Prostate gland (tissue), 2 donors: ENCODE measurements at places on chromosomes 1 and 21. TPM values are rescaled to one million over a fixed set of nuclear protein-coding genes. Genes with fewer than 3 reads are reported as not detected.

GRCh38 chr1:15005116-15005515 is 148.4 kb upstream of the TMEM51 start:
- no peaks in the 10 kb centered on the region for H3K36me3 ChIP-seq
- H3K4me3 ChIP-seq, result no peak overlapping the region
- H3K4me1 ChIP-seq, result no peaks in the 10 kb centered on the region
- DNase-seq, result no peak

- H3K27ac ChIP-seq, result no peak overlapping the region
- no peaks in the 10 kb centered on the region for H3K36me3 ChIP-seq
- H3K27me3 ChIP-seq, result no peaks in the 10 kb centered on the region
- no peaks in the 10 kb centered on the region for H3K4me1 ChIP-seq
- no peak overlapping the region for H3K4me3 ChIP-seq
- no peak for DNase-seq
Observed at GRCh38 chr1:163347106-163347505, 25.4 kb downstream of the NUF2 start.

The CRYAA gene
- total RNA-seq, result not detected

The ACTL8 gene
- not detected for total RNA-seq

DNA sequence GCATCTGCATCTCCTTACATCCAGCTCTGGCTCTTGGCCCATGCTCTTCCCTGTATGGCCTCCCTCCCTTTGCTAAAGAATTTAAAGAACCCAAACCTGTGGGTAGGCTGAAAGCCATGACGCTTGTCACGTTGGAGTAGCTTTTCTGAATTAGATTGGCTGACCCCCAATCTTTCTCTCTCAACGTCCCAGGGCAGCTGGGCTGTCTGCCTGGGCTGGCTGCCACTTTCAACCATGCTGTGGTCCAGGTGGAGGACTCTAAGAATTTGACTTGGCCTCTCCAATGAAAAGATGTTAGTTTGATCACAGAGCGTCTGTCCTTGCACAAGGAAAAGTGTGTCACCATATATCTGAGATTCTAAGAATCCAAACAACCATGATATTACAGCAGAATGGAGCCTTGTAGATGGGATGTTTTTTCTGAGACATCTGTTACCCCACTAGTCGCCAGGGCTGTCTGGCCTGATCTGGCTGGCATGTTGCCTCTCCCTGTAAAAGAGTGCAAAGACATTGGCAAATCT is 6.5 kb upstream of the IGSF3 start:
- no peaks in the 10 kb centered on the region for H3K4me1 ChIP-seq
- H3K27me3 ChIP-seq, result no peaks in the 10 kb centered on the region
- DNase-seq, result peak; percentile 22
- H3K36me3 ChIP-seq, result no peaks in the 10 kb centered on the region
- H3K4me3 ChIP-seq, result no peak overlapping the region

GRCh38 chr1:185565302-185565701 is 168.9 kb upstream of the HMCN1 start:
- no peak overlapping the region for H3K4me3 ChIP-seq
- H3K4me1 ChIP-seq, result no peaks in the 10 kb centered on the region
- H3K36me3 ChIP-seq, result no peaks in the 10 kb centered on the region

DNA sequence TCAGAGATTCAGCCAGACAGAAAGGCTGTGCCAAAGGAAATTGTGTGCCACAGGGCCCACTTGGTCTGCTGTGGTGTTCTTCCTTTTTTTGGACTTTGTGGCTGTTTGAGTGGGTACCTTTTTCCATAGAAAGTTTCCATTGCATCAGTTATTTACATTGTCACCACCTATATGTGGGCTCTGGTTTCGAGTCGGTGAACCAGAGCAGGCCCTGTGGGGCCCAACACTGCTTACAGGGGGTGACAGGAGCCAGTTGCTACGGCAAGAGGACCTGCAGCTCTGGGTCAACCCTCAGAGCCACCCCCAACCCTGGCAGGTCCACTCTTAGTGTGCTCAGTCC is 157.0 kb upstream of the EDN2 start:
- no peaks in the 10 kb centered on the region for H3K4me1 ChIP-seq
- no peaks in the 10 kb centered on the region for H3K36me3 ChIP-seq
- H3K27ac ChIP-seq, result no peak overlapping the region
- DNase-seq, result no peak
- no peaks in the 10 kb centered on the region for H3K27me3 ChIP-seq

DNA sequence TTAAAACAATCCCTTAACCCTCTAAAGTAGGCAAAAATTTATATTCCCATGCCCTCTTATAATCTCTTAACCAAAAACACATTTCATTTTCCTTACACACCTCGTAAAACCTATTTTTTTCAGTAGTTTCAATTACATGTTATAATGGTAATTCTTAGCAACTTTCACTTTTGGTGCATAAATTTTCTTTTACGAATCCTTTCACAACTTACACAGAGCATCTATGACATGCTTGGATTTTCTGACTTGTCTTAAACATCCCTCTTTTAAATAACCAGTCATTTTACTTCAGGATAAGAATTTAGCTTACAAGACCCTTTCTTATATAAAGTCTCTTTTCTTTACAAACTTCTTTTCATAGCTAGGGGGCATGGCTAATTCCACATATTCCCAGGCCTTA is 8.9 kb upstream of the MRPL55 start:
- H3K27ac ChIP-seq, result no peak overlapping the region
- H3K4me1 ChIP-seq, result no peaks in the 10 kb centered on the region
- no peak overlapping the region for H3K4me3 ChIP-seq
- no peaks in the 10 kb centered on the region for H3K27me3 ChIP-seq
- no peak for DNase-seq
- no peaks in the 10 kb centered on the region for H3K36me3 ChIP-seq

GRCh38 chr1:28160782-28161266 is 15.7 kb downstream of the PTAFR start:
- DNase-seq, result no peak
- H3K4me1 ChIP-seq, result no peaks in the 10 kb centered on the region
- no peaks in the 10 kb centered on the region for H3K36me3 ChIP-seq
- H3K27ac ChIP-seq, result no peak overlapping the region
- no peaks in the 10 kb centered on the region for H3K27me3 ChIP-seq

The H6PD gene
- 88.8 TPM for total RNA-seq

DNA sequence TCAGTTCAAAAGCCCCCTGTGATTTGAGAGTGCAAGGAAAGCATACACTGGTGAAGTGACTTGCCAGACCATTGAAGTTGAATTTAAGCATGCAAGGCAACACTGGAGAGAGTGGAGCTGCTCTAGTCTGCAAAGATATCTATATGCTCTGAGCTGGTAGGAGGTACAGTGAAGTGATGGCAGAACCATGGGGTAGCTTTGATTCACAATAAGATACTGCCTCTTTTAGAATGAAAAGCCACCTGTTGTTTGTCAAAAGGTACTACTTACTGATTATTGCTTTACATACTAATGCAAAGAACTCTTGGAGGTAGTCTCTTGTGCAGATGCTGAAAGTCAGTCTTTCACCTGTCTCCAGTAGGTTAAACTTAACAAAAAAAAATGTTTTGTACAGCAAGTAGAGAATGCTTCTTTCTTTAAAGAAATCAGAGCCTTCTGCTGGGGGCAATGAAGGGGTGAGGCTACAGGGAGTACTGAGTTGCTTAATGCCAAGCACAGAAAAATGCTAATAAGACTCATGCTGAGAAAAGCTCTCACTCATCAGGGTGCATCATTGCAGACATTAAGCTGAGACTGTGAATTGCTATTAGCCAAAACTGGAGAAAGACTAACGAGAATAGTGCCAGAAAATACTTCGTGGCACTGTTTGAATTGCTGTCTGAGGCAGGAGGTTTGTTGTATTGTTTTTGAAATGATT is 1150.5 kb upstream of the TMPRSS15 start:
- no peak overlapping the region for H3K4me3 ChIP-seq
- H3K27ac ChIP-seq, result no peak overlapping the region
- no peaks in the 10 kb centered on the region for H3K4me1 ChIP-seq
- DNase-seq, result no peak

GRCh38 chr21:42387164-42387563 is 8.7 kb downstream of the TMPRSS3 start:
- no peaks in the 10 kb centered on the region for H3K36me3 ChIP-seq
- H3K4me3 ChIP-seq, result no peak overlapping the region

DNA sequence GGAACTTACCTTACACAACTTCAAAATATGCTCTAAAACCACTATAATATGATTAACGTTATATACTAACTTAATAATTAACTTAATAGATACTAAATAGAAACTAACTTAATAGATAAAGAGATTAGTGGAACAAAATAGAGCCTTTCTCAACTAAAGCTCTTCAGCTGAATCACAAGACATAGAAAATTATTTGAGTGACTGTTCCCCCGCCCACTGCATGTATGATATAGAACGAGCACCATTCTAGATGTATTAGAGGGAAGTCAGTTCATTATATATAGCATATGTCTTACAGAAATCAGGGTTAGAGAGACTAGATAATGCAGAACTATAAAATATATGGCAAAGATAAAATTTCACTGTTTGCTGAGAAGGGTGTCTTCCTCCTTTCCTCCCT is 16.3 kb downstream of the LYPLAL1 start:
- no peaks in the 10 kb centered on the region for H3K27me3 ChIP-seq
- no peaks in the 10 kb centered on the region for H3K36me3 ChIP-seq
- no peak for DNase-seq
- no peak overlapping the region for H3K27ac ChIP-seq

DNA sequence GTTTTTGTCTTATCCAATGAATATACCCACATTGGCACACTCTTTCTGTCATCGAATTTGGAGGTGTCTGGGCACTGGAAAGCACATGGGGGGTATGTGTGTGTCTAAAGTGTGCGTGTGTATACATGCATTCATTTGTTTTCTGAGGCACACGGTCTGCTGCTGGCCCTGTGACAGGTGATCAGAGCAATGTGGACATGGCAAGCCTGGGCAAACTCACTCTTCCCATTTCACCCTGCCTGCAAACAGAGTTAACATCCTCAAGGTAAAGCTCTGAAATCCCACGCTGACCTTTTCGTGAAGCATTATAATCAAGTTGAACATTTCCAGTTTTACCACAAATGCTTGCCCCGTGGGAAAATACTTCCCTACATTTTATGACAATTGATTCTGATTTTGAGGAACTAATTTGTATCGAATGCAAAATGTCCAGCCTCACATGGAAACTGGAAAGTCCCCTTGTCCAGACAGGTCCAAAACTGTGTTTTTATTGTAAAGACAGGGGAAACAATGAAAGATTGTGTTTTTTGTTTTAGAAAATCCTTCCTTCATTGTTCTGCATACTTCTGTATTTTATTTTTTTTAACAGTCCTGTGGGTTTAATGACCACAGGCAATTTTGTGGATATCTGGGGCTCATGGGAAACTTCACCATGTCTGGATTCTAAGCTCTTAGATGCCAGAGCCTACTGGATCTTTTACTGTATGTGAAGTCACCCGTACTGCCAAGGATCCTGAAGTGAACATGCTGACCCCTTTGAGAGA is 160.9 kb downstream of the PBX1 start:
- peak; percentile 62 for DNase-seq
- no peaks in the 10 kb centered on the region for H3K36me3 ChIP-seq

DNA sequence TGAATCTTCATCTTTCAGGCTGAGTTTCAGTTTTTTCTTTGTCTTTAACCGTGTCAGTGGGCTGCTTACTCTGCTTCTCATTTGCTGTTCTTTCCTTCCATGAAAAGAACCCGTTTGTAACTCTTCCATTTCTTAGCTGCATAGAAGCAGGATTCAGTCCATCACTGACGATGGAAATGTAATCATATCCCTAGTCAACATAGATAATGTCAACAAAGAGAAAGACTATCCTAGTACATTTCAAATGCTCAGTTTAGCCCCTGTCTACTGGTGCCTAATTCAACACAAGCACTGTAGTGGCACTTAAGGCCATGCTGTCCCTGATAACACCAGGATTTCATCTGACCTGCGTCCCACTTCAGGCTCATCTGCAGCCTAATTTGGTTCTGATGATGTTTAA is 376 bp downstream of the GBP1 start:
- no peaks in the 10 kb centered on the region for H3K4me1 ChIP-seq
- DNase-seq, result no peak
- H3K27me3 ChIP-seq, result no peaks in the 10 kb centered on the region
- no peaks in the 10 kb centered on the region for H3K36me3 ChIP-seq
- peak overlapping the region; percentile 84 for H3K27ac ChIP-seq

The KIAA1614 gene
- total RNA-seq, result 3.7 TPM
